ENCODE measurements at places on chromosomes 1 and 21.

DNA sequence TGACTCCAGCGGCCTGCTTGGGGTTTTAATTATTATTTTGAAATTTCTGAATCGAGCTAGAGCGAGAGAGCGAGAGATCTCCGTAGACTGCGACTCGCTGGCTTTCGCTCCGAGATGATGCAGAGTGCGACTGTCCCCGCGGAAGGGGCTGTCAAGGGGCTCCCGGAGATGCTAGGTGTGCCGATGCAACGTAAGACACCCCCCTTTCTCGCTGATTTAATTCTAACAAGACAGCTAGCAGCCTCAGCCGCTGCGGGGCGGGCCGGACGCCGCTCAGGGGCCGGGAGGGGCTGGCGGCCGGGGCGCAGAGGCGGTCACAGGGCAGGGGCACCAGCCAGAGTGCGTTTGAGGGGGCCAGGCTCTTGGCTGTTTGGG lies 339 bp downstream of the LHX4 start:
- DNase-seq = no peak

DNA sequence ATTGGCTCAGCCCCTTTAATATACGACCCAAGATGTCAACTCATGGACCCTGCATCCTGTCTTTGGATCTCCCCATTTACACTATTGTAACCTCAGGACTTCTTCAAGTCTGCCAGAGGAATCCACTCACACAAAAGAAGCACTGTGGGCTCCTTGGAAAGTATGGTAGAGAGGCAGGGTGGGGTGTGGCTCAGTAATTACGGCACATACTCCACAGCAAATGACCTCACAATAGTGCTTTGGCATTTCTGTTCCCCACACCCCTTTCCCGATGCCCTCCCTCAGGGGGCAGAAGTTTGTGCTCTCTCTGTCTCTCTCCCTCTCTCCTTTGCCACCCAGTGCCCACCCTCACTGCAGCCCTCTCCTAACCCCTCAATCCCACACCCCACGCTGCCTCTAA lies 27.8 kb upstream of the IFNAR2 start:
- no peak for DNase-seq

- no peak for DNase-seq
Measured at GRCh38 chr1:37017720-37018119, 16.6 kb downstream of the GRIK3 start.

DNA sequence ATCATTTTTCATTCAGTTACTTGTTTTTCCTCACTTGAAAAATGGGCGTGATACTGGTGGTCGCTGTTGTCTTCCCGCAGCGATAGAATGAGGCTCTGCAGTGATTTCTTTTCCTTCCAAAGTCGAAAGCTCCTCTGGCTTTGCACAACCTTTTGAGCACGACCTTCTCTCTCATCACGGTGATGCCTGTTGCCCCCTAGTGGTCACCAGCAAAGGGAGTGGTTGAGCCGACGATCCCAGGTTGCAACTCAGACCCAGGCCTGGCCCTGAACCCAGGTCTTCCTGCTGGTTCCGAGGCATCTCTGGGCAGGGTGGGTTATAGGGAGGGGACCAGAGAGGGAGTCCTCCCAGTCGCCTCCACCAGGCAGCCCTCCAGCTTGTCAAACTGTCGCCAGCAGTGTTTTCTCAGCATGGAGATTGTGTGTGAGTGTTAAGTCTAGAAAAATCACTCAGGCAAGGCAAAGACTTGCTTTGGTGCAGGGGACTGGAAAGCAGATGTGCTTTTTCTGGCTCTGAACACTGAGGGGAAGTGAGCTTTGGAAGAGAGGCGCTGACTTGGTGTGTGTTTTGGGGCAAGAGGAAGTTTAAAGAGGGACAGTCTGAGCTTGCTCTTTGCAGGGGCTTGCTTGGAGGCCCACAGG lies 285.3 kb downstream of the CAMTA1 start:
- DNase-seq = peak; percentile 50

- DNase-seq = no peak
Measured at GRCh38 chr1:116106646-116107045, 4.6 kb upstream of the MAB21L3 start.

DNA sequence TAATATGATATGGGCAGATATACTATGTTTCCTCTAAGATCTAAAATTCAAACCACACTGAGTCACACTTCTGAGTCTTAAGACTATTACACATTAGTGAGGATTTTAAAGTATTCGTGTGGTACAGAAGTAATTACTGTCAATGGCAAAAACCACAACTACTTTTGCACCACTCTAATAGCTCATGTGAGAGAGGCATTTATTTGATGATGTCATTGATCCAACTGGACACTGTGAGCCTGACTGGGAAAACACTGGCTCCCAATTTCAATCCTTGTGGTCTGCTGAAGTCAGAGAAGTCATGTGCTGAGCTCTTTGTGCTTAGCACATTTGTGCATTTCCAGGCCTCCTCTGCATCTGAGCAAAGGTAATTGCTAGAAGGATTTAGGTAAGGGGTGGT lies 377.8 kb downstream of the USH2A start:
- DNase-seq = no peak

GRCh38 chr21:41488080-41488479 lies 19.9 kb downstream of the TMPRSS2 start:
- no peak for DNase-seq

DNA sequence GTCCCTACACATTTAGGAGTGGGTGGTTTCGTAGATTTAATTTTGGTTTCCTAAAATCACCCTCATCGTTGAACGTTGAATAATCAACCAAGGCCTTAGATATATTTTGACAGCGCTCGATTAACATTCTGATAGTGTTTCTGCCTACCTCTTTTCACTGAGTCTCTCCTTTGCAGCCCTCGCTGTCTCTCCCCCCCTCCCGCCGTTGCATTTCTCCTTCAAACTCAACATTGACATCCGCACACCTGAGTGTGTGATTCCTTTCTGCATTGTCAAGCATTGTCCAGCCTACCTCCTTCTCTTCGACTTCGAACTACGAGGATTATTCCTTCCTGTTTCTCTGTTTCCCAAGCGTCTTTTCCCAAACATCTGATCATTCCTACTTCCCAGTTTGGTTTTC lies 1.8 kb upstream of the ADAMTS1 start:
- no peak for DNase-seq

- DNase-seq = no peak
Measured at GRCh38 chr1:20684050-20684620, 23.0 kb upstream of the DDOST start.

GRCh38 chr1:6907676-6908434 lies 122.6 kb downstream of the CAMTA1 start:
- DNase-seq = no peak

DNA sequence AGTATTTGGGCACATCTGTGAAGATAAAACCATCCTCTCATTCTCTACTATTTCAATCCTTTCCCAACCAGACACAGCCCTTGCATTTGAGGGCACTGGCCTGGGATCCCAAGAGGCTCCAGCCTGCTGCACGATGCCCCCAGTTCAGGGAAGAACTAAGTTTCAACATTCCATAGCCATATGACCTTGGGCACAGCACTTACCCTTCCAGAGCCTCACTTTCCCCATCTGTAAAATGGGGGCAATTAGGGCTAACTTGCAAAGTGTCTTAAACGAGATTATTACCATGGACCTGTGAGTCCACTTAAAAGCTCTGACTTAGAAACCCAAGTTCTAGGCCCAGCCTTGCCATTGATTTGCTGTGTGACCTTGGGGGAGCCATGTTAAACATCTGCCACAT lies 22.9 kb downstream of the CDCP2 start:
- no peak for DNase-seq

DNA sequence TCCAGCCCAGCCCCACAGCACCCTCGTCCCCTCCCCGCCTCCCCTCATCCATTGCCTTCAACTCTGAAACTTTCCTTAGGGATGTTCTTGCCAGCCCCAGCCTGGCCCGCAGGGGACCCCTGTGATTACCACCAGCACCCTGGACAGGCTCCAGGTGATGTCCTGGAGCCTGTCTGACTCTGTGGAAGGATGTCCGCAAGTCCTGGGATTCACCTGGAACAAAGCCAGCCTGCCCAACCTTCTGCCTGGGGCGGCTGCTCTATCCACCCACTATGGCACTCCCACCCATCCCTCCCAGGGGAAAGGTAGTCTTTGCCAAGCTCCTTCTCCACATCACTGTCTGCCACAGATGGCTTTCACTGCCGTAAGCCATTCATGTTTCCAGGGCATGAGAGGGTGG lies 24.4 kb upstream of the PTPRF start:
- DNase-seq = no peak

GRCh38 chr1:185734929-185735700 lies 924 bp downstream of the HMCN1 start:
- no peak for DNase-seq

GRCh38 chr1:99171184-99171813 lies 93.0 kb upstream of the PLPPR4 start:
- DNase-seq = no peak

- DNase-seq = no peak
Measured at GRCh38 chr1:180558664-180559063, at the start of gene OVAAL. Gene OVAAL (plus strand): TSS chr1:180558964.

- DNase-seq = no peak
Measured at GRCh38 chr1:72650843-72651435, 368.6 kb upstream of the NEGR1 start.

- DNase-seq = no peak
Measured at GRCh38 chr1:184820218-184820750, 65.6 kb upstream of the EDEM3 start.

DNA sequence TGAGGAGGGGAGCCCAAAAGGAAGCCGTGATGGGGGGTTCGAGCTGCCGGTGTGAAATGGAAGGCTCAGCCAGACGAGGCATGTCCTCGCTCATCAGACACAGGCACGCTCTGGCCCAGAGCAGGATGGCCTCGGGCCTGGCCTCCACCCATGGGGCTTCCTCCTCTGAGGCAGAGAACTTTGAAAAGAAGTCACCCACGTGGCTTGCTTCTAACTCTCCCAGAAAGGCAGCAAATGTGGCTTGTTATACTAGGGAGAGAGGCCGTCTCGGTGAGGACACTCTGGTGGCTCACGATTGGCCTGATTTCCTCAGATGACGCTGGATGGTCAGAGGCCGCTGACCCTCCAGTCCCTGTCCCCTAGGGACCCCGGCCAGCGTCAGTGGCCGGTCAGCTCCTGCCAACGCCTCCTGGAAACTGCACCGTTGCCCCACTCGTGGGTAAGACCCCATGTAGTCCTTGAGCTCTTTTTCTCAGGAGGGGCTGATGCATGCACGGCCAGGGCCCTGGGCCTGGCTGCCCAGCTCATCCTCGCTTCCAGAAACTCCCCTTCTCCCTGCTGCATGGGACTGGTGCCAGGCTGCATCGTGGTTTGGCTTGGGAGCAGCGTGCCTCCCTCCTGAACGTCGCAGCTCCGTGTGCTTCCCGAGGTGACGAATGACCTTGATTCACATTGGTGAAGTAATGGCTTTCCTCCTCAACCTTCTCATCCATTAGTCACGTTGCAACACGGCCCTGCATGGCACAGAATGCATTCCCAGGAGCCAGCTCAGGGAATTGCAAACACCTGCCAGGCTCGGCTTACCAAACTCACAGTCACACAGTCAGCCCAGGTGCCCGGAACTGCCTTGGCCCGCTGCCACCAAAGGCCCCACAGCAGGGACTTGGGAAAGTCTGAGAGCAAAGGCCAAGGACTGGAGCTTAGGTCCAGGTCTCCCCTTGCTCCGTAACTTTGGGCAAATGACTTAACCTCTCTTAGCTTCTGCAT lies 58.8 kb downstream of the TOMM20 start:
- DNase-seq = no peak

DNA sequence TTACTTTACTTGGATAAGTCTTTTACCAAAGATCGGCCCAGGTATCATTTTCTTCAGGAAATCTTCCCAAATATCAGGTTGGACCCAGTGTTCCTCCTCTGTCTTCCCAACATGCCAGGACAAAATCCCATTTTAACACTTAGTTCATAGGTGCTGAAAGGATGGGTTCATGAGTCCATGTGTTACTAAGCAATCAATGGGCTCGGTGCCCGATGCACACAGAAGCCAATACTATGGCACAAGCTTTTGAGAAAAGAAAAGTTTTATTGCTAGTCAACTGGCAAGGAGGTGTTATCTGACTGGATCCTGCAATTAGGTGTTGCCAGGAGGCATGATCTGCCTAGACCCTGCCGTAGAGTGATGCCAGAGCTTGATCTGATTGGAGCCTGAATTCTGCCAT lies 133.3 kb upstream of the SLC44A3 start:
- DNase-seq = no peak

- no peak for DNase-seq
Measured at GRCh38 chr1:97508653-97509218, 412.1 kb downstream of the DPYD start.

DNA sequence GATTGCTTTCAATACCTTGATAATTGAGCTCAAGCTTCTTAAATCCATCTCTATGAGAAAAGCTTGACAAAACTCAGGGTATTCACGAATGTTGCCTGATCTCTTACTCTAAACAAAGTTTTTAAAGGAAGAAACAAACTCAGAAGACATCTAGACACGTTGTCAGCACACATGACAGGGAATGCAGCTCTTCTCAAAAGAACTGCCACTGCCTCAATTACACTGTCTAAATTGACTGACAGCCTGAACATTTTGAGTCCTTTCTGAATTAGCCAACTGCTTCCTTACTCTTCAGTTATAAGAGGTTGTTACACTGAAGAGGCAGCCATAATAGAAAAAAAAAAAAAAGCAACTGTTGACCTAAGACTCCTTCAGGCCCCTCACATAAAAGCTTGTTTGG lies 1646.7 kb upstream of the B3GALT2 start:
- DNase-seq = no peak

- no peak for DNase-seq
Measured at GRCh38 chr1:30514945-30515344, 208.4 kb downstream of the MATN1 start.

DNA sequence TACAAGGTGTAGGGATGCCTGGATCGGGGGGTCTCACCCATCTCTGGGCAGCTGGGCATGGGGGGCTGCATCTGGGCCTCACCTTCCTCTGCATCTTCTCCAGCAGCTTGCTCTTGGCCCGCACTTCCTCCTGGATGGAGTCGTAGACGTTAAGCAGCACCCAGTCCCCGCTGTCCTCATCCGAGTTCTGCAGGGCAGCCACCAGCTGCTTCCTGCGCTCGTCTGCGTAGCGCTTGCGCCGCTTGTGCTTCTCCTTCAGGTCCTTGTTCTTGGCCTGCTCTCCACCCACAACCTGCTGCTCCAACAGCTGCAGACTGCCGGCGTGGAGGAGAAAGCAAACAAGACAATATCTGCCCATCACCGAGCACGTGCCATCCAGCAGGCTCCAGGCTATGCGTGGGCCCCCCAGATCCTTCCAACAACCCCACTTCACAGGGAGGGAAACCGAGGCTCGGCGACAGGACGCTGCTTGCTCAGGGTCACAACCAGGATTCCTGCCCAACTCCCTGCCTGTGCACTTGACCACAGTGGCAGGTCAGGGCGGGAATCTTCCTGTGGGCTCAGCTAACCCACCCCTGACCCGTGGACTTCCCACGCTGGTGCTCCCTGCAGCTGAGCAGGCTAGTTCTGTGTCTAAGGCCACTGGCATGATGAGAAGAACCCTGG lies 21.5 kb upstream of the DDOST start:
- DNase-seq = no peak

DNA sequence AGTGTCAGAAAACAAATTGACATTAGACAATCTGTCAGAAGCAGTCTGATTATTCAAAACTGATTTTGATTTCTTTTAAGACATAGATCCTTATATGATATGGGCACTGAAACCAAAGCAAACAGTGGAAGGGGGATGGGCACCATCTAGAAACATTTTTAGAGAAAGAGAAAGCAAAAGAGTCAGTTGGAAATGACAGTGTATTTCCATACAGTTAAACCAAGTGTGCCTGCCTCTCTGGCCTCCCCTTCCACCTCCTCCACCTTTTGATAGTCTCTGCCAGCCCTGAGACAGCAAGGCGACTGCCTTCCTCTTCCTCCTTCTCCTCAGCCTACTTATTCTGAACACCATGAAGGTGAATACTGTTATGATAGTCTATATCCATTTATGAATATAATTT lies 949.7 kb downstream of the AMY1C start:
- no peak for DNase-seq

- DNase-seq = no peak
Measured at GRCh38 chr21:31364253-31364945, 20.3 kb upstream of the TIAM1 start.
